AML-193 (cell line): ENCODE measurements at places on chromosomes 1 and 21.

DNA sequence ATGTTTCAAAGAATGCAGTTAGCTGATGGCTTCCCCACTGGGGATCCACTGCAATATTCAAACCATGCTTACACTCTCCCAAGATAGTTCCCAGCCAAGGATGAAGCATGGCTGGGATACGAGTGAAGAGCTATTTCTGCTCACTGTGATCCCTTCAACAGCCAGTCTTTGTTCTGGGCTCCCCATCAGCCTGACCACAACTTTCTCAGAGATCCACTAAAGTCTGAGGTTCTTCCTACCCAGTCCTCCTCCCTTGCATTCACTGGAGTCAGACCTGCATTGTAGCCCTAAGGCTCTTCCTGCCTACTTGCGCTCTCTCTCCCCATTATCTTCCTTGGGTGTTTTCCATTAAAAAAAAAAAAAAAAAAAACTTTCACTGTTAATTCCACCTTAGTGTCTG is 101.4 kb downstream of the TTLL7 start:
- DNase-seq: no peak

DNA sequence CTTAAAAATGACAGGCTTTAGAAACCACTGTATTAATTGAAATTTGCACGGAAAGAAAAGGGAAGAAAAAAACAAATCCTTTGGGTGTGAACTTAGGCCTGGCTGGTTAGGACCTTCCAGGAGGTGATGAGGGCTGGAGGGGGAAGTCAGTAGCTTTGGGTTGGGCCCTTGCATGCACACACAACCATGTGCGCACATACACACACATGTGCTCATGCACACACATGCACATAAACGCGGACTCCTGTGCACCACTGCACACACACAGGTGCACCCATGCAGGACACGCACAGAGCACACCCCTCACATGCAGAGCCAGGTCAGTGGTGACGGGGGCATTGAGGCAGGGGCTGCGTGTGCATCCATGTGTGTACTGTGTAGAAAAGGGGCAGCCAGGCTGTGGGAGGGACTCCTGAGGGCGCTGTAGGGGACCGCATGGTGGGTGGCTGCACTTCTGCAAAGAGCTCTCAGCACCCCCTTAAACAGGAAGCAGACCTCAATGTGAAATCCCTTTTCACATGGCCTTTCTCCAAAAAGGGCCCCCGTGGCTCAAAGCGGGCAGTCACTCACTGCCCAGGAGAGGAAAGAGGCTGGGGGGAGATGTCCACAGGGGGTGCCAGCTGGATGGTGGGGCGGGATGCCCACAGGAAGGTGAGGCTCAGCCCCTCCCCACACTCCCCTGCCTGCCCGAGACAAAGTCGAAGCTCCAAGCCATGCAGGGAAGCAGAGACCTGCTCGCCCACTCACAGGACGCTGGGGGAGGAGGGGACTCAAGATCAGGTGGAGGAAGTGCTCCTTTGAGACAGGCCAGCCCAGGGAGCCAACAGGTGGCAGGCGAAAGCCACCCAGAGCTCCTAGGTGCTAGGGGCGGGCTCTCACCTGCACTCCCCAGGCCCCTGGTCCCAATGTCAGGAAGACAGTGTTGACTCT is 95.2 kb downstream of the ITPKB start:
- DNase-seq: no peak

GRCh38 chr21:45514311-45515021 is 27.8 kb downstream of the SLC19A1 start:
- DNase-seq: no peak

DNA sequence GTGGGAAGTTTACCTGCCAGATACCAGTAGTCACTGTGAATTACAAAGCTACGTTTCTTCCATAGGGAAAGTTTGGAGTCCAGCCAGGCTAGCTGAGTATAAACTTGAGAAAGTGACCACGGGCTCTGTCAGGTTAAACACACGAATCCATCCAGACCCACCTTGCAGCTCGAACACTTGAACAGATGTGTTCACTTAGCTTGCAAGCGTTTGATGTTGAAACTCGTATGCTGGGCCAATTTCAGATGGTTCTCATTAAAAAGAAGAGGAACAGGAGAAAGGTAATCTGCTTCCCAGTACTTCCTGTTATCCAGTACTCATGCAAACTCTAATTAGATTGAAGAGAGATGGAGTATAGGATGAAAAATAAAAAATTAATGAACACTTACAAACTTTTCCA is 636.4 kb downstream of the SMYD3 start:
- DNase-seq: no peak

DNA sequence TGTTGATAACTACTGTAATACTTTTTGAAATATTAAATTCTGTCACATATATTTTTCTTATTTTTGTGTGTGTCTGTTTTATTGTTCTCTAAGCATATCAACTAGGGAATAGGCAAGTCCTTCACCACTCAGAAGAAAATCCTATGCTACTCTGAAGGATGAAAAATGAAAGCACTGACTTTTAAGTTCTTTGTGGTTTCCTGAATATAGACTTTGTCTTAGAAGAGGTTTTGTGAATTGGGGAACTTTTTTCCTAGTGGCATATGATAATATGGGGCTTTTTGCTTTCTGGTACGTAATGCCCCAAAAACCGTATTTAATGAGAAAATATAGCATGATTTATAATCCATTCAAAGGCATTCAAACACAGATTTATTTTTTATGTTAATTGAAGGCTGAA is 136.0 kb downstream of the SNX7 start:
- DNase-seq: no peak

GRCh38 chr1:32716312-32717148 is 14.0 kb upstream of the SYNC start:
- no peak for DNase-seq

- DNase-seq: no peak
Observed at GRCh38 chr1:150574260-150575071, 4.9 kb downstream of the MCL1 start.

- DNase-seq: no peak
Observed at GRCh38 chr1:224616756-224617409, 766 bp downstream of the CNIH3 start.

DNA sequence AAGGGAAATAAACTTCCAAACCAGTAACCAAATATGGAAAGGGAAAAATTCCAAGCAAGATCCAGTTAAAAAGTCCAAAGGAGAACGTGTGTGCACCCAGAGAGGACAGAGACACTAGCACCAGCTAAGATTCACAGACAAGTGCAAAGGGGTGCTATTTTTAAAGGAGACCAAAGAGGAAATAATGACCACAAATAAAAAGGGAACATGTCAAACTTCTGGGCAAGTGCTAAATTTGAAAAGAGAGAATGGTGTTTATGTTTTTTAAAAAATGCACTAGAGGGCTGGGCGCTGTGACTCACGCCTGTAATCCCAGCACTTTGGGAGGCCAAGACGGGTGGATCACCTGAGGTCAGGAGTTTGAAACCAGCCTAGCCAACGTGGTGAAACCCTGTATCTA is 8.6 kb downstream of the JAM2 start:
- no peak for DNase-seq

GRCh38 chr1:102937401-102937800 is 170.9 kb downstream of the COL11A1 start:
- DNase-seq: no peak

DNA sequence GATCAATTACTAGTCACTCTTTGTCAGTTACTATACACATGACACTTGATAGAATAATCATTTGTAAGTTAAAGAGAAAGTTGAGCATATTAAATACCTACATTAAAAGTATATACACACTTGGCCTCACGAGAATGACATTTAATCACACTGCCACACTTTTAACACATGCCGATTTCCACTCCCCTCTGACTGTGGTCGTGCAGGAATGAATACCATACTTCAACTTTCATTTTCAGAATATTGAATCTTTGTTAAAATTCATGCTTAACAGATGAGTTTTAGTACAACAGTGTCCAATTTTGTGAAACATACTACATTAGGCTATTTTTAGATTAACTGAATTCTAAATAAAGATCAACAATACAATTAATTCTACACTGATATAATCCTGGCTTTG is 78.2 kb upstream of the SDC3 start:
- no peak for DNase-seq

- DNase-seq: no peak
Observed at GRCh38 chr1:49234988-49235387, 458.3 kb upstream of the BEND5 start.

DNA sequence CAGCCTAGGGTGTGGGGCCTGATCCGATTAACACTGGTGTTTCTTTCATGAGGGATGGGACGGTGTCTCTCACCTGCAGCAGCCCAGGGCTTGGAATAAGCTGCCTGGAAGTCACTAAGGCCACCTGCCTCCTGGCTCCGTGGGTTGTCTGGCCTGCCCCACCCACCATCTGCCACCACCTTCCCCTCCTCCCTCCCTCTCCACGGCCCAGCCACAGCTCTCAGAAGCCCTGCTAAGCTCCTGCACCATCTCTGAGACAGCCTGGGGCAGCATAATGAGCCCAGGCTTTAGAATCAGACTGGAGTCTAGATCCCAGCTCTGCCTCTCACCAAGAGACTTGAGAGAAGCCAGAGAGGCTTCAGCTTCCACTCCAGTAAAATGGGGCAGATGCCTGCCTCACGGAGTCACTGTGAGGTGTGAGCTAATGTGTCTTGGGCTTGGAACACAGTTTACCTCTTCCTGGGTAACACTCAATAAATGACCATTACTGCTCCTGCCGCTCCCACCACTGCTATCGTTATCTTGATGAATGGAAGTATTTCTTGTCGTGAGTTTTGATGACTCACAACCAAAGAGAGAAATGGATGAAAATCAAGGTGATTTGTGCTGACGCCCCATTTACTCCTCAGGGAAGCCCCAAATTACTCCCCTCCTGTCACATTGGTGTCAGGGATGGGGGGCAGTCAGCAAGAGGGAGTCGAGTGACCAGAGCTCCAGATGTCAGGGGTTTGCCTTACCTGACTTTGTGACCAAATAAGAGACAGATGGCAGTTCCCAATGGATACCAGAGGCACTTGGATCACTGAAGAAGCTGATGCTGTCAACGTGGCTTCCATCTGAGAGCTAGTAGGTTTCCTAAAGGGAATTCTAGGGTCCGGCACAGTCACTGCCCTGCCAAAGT is 23.5 kb upstream of the C1QA start:
- no peak for DNase-seq

GRCh38 chr1:205060746-205061145 is 17.7 kb downstream of the CNTN2 start:
- no peak for DNase-seq

DNA sequence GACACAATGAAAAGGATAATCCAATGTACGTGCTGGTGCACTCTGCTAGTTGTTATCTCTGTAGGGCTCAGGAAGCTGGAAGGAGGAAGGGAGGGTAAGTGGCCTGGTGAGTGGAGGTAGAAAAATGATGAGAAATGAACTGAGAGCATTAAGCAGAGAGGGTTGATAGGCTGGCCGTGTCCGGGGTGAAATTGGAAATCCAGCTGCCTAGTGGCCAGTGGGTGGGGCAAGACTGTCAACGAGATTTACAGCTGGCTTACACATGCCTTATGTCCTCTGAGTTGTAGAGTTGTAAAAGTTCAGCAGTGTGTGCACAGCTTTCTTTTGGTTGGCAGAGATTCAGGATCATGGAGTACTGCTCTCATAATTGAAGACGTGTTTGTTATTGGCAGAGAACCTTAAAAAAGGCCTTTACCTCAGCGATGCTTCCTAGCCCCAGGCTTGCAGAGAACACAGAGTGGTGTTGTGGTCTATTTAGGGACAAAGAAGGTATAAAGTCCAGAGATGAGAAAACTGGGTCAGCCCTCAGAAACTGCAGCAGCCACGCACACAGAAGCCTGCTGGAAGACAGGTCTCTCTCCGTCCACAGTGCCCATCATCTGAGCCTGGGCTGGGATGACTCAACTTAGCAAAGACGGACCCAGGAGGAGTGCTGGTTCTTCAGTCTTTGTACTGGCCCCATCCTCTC is 132.4 kb downstream of the EDEM3 start:
- DNase-seq: no peak

DNA sequence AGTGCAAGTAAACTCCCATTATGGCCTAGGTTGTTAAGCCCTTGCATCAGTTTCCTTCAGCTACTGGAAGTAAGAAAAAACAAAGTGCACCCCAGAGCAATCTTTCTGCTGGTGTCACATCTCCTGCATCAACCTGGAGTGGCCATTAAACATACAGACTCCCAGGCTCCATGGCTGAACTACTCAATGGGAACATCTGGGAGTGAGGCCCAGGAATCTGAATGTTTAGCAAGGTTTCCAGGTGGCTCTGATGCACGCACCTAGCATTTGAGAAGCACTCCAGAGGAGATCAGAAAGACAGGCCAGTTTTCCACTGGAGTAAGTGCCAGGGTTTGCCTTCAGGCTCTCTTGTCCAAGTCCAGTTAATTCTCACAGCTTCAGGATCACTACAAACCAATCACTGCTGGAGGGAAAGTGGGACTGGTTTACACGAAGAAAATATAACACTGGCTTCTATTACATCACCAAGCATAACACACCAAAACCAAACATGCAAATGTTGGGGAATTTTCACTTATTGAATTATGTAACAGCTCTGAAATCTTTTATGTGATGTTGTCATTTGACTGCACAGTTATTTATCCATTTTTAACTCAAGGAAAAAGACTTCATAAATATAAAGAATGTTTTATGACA is 22.3 kb upstream of the ABCA4 start:
- no peak for DNase-seq

GRCh38 chr1:156229809-156230472 is 12.0 kb upstream of the BGLAP start:
- DNase-seq: no peak

DNA sequence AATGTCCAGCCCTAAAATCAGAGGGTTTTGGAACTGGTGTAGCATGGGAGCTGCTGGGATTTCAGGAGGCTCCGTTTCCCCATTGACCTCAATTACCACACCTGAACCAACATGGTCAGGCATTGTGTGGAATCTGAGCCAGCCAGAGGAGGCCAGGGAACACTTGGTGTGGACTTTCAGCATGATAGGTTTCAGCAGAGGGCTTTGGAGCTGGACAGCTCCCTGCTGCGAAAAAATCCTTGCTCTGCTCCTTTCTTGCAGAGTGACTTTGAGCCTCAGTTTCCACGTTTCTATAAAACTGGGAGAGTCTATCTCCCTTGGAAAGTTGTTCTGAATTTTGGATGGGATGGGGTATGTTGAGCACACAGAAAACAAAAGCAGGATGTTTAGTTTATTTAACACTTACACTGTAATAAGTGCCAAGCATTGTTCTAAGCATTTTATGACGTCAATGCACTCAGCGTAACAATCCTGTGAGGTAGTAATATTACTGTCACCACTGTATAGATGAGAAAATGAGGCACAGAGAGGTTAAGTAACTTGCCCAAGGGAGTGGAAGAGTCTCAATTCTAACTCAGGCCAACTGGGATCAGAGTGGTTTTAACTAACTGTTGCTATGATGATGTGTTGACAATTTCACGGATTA is 168.0 kb downstream of the GRIK3 start:
- no peak for DNase-seq

GRCh38 chr1:154760469-154760933 is 109.6 kb downstream of the KCNN3 start:
- no peak for DNase-seq

GRCh38 chr1:180026556-180026955 is 71.9 kb downstream of the CEP350 start:
- DNase-seq: no peak

DNA sequence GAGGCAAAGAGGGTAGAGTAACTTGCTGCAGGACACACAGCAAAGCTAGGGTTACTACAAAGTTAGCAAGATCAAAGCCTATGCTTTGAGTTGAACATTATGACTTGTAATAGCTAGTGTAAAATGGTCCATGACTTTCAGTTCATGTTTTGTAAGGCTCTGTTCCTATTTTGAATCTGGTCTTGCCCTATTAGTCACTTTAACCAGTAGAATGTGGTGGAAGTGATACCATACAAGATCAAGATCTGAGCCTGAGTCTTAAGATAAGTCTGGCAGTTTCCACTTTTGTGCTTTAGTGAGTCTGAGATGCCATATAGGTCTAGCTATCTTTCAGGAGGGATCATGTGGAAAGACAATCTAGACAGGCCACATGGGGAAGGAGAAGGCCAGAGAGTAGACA is 282.1 kb upstream of the BRINP3 start:
- no peak for DNase-seq
